ENCODE measurements at places on chromosomes 6 and 20. TPM values are rescaled to one million over a fixed set of nuclear protein-coding genes. Genes with fewer than 3 reads are reported as not detected.

- H3K36me3 ChIP-seq = no peaks in the 10 kb centered on the region
- H3K27me3 ChIP-seq = no peaks in the 10 kb centered on the region
- no peak overlapping the region for H3K4me3 ChIP-seq
Measured at GRCh38 chr6:12436683-12437082, 146.5 kb downstream of the EDN1 start.

DNA sequence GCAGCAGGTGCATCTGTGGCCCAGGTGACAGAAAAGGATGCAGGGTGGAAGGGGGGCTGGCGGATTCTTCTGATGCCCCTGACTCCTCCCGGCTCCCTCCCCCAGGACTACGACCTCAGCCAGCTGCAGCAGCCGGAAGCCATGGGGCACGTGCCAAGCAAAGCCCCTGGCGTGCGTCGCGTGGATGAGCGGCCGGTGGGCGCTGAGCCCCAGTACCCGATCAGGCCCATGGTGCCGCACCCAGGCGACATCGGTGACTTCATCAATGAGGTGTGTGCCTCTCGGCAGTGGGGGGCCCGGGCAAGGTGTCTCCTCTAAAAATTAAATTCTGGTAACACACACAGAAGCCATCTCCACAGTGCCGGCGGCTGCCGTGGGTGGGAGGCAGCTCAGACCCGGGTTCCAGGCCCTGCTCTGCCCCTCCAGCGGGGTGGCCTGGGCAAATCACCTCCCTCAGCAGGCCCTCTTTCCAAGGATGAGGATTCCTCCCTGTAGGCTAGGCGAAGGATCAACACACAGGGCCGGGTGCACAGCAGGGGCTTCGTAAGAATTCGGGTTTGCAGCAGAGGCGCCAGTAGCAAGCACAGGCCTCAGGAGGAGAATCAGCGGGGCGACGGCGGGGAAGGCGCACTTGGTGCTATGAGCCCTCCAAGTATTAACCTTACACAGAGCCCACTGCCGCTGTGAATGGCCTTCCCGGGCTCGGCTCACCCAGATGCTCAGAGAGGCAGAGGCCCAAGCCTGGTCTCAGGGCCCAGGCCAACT, 131.5 kb downstream of the TAF4 start:
- DNase-seq = no peak
- no peak overlapping the region for H3K27ac ChIP-seq
- no peaks in the 10 kb centered on the region for H3K27me3 ChIP-seq
- H3K4me3 ChIP-seq = no peak overlapping the region
- H3K36me3 ChIP-seq = no peaks in the 10 kb centered on the region
- H3K4me1 ChIP-seq = no peaks in the 10 kb centered on the region

RNF217 gene
- polyA plus RNA-seq = 3.4 TPM

DNA sequence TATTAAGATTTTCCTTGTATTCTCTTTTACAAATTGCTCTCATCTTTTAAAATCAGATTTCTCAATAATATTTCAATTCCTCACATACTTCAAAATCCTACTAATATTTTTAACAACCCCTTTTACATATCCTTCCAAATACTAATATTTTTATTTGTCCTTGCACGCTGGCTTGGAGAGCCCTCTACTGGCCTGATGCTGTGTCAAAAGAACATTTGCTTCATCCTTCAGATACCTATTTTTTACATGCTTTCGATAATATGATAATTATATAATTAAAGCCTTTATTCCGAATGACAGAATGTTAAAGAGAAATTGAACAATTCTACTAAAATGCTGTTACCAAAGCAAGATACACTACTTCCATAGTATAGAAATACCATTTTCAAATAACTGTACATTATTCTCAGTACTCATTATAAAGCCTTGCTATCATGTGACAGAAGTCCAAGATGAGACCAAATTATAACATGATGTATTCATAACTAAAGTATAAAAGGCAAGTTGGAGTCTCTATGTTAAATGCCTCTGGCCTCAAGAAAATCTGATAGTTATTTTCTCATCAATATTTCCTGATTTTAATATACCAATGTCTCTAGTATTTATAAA, 39.0 kb upstream of the PLN start:
- H3K27me3 ChIP-seq = no peaks in the 10 kb centered on the region
- H3K4me1 ChIP-seq = no peaks in the 10 kb centered on the region
- H3K27ac ChIP-seq = no peak overlapping the region
- no peak overlapping the region for H3K4me3 ChIP-seq
- H3K36me3 ChIP-seq = no peaks in the 10 kb centered on the region

DNA sequence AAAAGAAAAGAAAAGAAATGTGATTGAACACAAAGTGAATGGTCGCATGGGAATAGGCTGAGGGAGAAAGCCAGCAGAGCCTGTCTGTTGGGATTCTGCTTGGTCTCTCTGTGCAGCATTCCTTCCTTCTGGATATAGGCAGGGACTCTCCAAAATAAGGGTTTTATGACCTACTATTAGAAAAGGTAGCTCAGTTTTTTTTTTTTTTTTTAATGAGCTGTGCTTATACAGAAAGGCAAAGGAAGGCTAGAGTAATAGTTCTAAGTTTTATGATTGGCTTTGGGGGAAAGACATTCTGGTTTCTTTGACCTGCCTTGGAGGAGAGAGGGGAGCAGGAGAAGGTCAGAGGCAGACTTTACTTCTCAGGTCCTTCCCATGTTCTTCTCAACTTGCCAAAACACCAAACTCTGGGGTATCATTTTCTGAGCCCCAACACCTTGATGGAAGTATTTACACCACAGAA, 18.8 kb upstream of the IER3 start:
- peaks cover 14% of the 10 kb centered on the region for H3K4me1 ChIP-seq
- peak overlapping the region; percentile 87 for H3K27ac ChIP-seq
- no peak overlapping the region for H3K4me3 ChIP-seq
- no peaks in the 10 kb centered on the region for H3K27me3 ChIP-seq

ACSS1 gene
- polyA plus RNA-seq = 34.6 TPM
